ENCODE measurements at places on chromosomes 4 and X.

GRCh38 chrX:39167791-39168190 lies 366.5 kb downstream of the MID1IP1 start:
- DNase-seq, result no peak

DNA sequence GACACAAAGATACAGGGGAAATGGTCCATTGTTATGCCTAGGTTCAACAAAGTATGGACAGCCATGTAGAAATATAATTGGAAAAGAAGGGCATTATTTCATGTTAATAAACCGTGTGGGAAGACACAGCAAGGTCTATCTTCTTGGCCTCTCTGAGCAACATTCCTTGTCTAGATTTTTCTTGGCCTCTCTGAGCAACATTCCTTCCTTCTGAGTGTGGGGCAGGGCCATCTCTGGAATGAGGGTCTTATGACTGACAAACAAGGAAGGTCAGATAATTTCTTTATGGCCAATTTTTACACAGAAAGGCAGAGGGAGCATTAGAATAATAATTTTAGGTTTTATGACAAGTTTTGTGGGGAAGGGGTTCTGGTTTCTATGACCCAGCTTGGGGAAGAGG lies 24.3 kb upstream of the MAOA start:
- no peak for DNase-seq

- DNase-seq, result no peak
Observed at GRCh38 chr4:182213004-182213403, 30.2 kb upstream of the TENM3 start.

DNA sequence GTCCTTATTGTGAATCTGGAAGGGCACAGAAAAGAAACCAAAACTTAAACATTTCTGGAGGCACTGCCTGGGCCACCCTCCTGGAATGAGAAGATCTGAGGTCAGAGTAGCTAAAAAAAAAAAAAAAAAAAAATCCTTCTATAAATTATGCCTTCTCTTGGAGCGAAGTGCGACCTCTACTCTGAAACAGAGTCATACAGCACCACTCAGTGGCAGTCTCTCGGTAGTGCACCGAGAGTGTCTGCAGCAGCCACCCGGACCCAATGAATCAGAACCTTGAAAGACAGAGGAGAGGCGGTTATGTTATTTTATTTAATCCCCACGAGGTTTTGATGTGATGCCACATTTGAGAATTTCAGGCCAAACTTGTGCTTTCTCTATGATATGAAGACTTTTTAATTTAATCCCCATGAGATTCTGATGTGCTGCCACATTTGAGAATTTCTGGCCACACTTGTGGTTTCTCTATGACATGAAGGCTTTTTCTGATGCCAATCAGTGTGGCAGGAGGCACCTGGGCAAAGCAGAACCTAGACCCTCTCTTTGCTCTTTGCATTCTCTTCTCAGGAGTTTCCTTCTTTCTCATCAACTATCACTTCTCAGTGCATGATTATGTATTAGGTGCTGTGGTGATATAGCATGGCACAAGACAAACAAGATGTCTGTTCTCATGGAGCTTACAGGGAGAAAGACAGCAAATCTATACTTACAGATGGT lies 5.6 kb upstream of the CT47C1 start:
- DNase-seq, result no peak

GRCh38 chr4:1802151-1802715 lies 9.1 kb downstream of the FGFR3 start:
- no peak for DNase-seq

DNA sequence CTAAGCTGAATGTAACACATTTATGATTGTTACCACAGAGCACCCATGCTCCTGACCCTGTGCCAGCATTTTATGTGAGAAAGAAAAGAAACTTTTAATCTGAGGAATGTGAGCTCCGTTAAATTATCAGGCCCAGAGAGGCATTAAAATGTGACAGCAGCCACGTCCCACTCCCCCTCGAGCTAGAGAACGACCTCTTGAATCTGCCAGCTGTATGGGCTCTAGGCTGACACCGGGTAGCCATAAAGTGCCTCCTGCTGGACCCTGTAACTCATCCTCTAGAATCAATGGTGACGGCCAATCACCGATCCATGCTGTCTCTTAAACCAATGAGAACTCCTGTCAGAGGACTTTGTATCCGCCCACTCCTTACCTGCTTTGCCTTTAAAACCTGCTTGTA lies 110.2 kb upstream of the ADRA2C start:
- DNase-seq, result no peak

- no peak for DNase-seq
Observed at GRCh38 chrX:24528605-24529004, 63.5 kb downstream of the PDK3 start.

DNA sequence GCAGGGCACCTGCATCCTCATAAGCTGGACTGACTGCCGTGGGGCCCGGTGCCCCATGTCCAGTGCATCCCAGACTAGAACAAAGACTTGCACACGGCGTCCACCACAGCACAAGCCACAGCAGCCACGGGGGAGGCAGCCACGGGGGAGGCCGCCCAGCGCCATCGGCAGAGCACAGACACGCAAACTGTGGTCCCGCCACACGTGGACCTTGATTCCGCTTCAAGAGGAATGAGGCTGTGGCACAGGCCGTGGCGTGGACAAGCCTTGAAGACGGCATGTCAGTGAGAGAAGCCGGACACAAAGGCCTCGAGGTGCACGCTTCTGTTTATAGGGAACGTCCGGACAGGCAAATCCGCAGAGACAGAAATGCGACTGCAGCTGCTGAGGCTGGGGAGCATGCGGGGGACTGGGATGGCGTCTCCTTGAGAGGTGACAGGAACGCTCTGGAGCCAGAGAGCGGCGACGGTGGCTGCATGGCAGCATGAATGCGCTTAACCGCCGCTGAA lies 10.1 kb upstream of the CPLX1 start:
- DNase-seq, result no peak

Measured in stimulated activated CD8-positive, alpha-beta memory T cell treated with anti-CD3 and anti-CD28 coated beads, Interleukin-4, amount 100 ng/mL, for 1 hour (primary cell).